ENCODE measurements at places on chromosomes 16 and 17. TPM values are rescaled to one million over a fixed set of nuclear protein-coding genes. Genes with fewer than 3 reads are reported as not detected.

GPR139 gene
- total RNA-seq: not detected

SKAP1 gene
- 0.70 TPM for total RNA-seq

CAPNS2 gene
- not detected for total RNA-seq

ABCA6 gene
- total RNA-seq: 1.8 TPM

ALOX15 gene
- total RNA-seq: 0.21 TPM

SPHK1 gene
- total RNA-seq: 7.7 TPM

EVI2A gene
- total RNA-seq: not detected
